ENCODE measurements at places on chromosomes 1 and 21.

DNA sequence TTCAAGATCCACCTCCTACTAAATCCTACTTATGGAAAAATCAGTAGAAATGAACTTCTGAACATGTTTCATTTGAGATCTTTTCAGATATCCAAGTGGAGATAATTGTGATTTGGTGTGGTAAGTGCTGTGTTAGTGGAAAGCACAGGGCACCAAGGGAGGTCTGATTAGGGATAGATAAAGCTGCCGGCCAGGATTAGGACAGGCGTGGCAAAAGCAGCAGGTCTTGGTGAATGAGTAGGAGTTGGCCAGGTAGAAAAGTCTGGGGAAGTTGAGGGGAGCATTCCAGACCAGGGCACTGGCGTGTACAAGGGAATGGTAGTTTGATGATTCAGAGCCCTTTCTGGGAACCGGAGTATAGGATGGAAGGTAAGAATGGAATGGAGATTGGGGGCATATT is 47.8 kb downstream of the AZIN2 start:
- DNase-seq: no peak

- no peak for DNase-seq
These were observed 235.1 kb downstream of the GRIK1 start for GRCh38 chr21:29704719-29705118.

GRCh38 chr1:3435666-3436065 is 18.8 kb upstream of the ARHGEF16 start:
- no peak for DNase-seq

DNA sequence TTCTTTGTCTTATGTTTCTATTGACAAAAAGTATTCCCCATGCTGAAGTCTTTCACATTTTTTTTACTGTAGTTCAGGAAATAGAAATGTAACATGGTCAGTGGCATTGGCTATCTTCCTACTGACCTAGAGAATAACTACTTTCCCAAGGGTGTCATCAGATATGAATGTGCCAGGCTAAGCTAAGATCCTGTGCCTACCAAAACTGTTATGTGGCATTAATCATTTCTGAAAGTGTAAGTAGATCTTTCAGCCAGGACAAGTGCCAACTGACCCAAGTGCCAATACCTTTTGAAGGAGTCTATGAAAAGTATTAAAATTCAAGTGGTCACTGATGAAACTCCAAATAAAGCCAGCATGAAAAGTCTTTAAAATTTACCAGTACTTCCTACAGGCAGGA is 165.3 kb downstream of the TNFSF18 start:
- no peak for DNase-seq

- no peak for DNase-seq
These were observed 47.6 kb downstream of the IER5 start for GRCh38 chr1:181135815-181136737.

GRCh38 chr21:26798856-26799751 is 46.1 kb downstream of the ADAMTS1 start:
- DNase-seq: peak; percentile 81

- DNase-seq: no peak
These were observed 120.9 kb downstream of the FMN2 start for GRCh38 chr1:240212556-240212955.

DNA sequence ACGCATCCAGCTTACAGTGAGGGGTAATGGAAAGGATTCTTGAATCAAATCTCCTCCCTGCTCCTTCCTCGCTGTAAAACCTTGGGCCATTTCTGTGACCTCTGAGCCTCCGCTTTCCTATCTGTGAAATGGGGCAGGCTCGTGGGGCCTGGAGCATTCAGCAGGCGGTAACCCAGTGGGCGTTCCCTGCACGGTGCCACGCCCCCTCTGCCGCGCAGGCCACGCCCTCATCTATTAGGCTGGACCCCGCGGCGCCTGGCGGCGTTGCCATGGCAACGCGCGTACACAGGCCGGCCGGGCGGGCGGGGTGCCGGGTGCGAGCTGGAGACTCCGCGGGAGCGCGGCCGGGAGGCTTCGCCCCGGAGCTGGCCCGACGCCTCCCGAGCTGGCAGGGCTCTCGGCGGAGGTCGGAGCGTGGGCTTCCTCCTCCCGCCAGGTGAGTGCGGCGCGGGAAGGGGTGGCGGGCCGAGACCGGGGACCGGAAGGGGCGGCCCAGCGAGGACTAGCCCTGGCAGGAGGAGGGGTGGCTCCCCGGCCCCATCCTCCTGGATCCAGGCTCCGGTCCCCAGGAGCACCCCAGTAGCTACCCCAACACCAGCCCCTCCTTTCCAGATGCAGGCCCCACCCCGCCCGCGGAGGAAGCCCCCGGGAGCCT is at the start of gene FHAD1:
TSS of gene FHAD1 (plus strand) at position 264 of the 655 bp plus-strand sequence. CDS start 4,562 bp downstream, outside the sequence.
- peak; percentile 64 for DNase-seq

DNA sequence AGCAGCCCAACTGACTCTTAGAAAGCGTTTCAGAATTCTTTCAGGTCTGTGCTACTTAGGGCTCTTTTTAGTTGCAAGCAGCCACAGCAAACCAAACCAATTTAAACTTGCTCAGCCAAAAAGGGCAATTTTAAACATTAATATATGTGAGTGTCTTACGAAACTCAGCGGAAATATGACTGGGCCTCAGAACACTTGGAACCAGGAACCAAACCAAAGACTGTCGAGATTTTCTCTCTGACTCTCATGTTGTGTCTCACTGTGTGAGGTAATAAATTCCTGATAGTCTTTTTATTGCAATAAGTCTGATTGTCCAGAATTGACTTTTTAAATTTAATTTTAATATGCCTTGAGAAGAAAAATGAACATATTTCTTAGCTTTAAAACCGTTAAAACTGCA is 122.3 kb downstream of the SYF2 start:
- DNase-seq: no peak

DNA sequence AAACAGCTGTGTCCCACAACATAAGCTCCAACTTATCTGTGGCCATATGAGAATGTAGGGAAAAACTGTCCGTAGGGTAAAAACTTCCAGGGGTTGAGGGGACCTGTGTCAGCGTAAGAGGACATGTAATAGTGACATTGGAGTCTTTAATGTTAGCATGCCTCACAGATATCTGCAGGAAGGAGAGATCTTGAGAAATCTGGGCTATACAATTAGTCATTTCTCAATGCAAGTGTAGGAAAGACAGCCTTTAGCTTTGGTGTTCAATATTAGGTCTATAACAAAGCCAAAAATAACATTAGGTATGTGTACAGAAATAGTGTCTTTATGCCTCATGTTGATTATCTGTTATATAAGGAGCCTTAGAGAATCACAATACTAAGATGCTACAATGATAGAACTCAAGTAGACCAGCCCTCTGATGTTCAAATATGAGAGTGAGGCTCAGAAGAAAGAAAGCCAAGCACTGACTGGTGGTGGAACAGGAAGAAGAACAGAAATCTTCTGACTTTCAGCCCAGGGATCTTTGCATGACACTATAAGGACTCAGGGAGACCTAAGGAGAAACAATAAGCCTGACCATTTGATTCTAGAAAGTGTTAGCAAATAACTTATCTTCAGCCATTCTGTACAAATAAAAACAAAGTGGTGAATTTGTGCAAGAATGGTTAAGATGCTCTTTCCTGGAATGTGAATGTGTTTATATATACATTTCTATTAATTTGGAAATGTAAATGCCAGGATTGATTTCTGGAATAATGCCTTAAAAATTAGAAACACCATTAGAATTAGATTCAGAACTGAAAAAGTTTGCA is 152.6 kb downstream of the ZC3H11B start:
- no peak for DNase-seq

- no peak for DNase-seq
These were observed 116.0 kb upstream of the CD34 start for GRCh38 chr1:208026880-208027438.

DNA sequence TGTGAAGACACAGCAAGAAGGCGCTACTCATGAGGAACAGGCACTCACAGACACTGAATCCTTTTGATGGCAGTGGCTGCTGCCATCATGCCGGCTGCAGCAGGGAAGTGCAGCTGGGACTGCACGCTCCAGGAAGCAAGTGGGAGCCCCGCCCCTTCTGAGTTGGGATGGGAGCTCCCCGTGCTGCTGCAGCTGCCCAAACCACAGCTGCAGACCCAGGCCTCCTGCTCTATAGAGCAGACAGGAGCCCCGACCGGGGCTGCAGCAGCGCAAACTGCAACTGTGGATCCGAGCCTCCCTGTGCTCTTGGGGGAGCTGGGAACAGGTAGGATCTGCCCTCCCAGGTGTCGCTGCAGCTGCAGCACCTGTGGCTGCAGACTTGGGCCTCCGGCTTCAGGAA is 65.2 kb upstream of the MARK1 start:
- no peak for DNase-seq

DNA sequence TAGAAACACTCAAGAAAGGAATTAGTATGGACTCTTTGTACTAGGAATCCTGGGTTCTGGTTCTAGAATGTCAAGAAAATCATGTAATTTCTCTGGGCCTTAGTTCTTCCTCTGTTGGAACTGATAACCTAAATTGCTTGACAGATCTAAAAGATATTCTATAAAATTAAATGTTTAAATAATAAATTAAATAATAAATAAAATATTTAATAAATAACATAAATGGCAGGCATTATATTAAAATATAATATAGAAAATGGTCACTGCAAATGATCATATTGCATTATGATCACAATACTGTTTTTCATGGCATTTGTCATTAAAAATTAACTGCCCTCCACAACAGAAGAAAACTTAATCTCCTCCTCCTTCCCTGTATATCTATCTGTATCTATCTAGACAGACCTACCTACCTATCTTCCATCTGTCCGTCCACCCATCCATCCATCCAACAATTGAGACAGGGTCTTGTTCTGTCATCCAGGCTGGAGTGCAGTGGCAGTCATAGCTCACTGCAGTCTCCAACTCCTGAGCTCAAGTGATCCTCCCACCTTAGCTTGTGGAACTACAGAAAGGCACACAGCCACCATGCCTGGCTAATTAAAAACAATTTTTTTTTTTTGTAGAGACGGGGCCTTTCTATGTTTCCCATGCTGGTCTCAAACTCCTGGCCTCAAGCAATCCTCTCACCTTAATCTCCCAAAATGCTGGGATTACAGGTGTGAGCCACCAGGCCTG is 16.4 kb downstream of the NUCKS1 start:
- DNase-seq: no peak

- DNase-seq: no peak
These were observed 190.6 kb downstream of the MRPL39 start for GRCh38 chr21:25416669-25417068.

GRCh38 chr1:242569867-242570266 is 45.4 kb upstream of the PLD5 start:
- DNase-seq: no peak

- DNase-seq: no peak
These were observed 1300.8 kb upstream of the B3GALT2 start for GRCh38 chr1:194487172-194487571.

GRCh38 chr1:3677484-3677883 is 25.2 kb downstream of the TP73 start:
- DNase-seq: no peak

DNA sequence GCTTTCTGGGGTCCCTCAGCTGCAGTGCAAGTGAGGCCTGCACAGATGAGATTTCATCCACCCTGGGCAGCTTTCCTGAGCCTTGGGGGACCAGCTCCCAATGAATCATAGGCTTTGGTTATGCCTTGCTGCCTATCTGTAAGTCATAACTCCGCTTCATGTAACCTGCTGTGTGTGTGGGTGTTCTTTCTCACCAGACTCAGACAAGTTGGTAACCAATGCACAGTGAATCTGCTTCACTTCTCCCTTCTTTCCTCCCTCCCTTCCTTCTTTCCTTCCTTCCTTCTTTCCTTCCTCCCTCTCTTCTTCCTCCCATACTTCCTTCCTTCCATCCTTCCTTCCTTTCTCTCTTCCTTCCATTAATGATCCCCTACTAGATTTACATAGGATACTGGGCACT is 34.4 kb upstream of the PSMB2 start:
- DNase-seq: no peak

DNA sequence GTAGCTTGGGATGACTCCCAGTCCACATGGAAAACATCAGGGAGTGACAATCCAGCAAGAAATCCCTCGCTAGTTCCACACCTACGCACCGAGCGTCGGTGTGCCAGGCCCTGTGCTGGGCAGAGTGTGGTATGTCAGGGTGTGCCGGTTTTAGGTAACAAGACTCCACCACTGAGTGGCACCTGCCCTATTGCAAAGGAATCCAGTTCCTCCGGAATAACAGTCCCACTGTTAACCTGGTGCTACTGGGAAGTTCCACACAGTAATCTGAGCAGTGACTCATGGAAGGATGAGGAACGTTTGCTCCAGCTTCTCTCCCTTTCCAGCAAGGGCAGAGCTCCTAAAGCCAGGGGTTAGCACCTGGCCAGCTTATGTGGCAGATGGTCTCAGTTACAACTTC is 14.3 kb downstream of the RNF207 start:
- no peak for DNase-seq

GRCh38 chr1:241553886-241554592 is 21.9 kb downstream of the KMO start:
- no peak for DNase-seq

DNA sequence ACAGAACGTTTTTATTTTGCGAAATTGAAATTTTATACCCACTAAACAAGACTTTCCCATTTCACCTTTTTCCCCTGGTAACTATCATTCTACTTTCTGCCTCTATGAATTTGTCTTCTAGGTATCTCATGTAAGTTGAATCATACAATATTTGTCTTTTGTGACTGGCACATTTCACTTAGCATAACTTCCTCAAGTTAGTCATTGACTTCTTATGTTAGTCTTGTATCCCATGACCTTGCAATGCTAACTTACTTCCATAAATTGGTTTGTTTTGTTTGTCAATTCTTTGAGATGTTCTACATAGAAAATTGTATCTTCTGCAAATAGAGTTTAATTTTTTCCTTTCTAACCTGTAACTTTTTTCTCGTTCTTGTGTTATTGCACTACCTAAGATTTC is 26.9 kb downstream of the SH3BP5L start:
- DNase-seq: no peak

GRCh38 chr1:6850537-6850936 is 65.3 kb downstream of the CAMTA1 start:
- DNase-seq: no peak

GRCh38 chr21:43341378-43342161 is 85.4 kb downstream of the SIK1 start:
- DNase-seq: no peak

- no peak for DNase-seq
These were observed 55.0 kb downstream of the WNT9A start for GRCh38 chr1:227892489-227893299.

DNA sequence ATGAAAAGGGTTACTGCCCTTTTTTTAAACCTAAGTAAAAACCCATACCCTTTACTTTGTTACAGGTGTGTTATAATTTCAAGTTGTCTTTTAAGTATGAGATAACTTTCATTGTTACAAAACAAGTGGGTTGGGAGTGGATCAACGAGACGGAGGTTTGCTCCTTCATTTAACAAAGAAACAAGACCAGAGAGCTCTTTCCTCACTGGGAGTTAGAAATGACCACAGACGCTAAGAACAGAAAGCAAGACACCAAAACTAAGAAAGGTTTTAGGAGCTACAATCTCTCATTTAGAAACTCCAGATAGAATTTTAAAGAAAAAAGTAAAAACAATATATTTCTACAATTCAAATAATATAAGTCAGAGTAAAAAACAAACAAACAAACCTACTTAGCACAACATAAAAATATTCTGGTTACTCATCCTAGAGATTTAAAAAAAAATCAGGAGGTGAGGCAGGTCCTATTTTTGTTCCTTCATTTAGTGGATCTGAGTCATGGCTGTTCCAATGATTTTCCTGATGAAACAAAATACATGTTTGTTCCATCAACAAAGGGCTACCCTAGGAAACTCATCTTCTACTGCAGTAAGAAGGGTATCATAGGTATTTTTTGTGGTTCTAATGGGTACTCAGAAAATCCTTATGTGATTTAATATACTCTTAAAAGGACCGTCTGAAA is 33.0 kb downstream of the APP start:
- no peak for DNase-seq
